GM12864 (cell line): ENCODE measurements at places on chromosomes 2 and 18.

DNA sequence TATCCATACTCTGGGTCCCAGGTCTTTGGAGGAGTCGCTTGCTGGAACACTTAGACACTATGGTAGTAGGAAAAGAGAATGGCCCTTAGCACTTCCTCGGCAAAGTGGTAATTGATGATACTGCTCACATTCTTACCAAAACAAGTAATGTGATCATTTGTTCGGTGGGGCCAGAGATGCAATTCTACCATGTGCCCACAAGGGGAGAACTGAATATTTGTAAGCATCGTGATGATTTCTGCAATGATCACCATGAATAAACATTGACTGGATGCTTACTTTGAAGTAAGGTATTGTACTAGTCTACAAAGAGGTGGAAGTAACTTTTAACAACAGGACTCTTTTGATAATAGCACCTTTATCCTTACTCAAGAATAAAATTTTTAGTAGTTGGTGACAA lies 109.7 kb downstream of the CD8B2 start:
- DNase-seq: no peak

DNA sequence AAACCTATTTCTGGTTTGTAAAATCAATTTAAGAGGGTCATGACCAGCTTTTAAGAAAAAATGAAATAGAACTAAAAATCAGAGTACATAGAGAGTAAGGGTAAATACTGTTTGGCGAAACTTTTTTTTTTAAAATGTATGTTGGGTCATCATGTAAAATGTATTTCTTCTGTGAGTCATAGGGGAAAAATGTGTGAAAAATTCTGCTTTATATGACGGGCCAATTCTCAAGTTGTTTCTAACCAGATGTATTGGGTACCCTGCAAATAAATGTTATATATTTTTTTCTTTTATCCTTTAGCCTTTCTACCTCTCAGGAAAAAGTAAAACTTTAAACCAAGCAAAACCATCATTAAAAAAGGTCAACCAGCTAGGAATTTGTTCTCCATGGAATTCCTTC lies 13.9 kb downstream of the AFTPH start:
- no peak for DNase-seq

DNA sequence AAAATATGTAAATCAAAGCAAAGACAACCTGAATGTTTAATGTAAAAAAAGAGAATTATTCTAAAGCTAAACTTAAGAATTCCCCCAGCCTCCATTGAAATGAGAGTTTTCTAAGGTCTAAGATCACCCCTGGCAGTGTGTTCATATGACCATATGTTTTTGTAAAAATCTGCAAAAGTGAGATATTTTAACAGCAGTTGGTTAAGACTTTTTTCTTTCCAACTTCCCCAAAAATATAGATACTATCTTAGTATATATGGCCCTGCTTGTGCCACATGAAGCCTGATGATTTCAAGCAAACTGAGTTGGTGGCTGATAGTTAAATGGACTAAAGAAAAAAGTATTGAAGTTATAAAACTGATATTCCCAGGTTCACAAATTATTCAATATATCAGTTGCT lies 35.4 kb downstream of the ZNF804A start:
- DNase-seq: no peak

DNA sequence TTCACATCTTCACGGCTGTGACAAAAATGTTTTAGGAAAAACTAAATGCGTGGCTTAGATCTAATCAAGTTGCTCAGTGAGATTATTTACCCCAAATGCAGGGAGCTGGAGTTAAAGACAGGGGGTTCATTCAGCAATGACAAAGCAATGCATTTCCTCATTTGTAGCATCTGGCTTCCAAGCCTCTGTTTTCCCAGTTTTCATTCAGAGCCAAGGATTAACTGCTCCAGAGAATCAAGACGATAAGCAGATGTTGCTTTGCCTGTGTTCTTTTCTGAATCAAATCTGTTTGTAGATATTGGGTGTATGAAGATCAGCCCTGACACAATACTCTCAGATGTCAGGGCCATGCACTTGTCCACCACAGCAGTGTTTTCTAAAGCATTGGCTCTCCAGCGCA lies 147.4 kb upstream of the SIX2 start:
- DNase-seq: no peak

GRCh38 chr2:6960659-6961058 lies 43.4 kb downstream of the RNF144A start:
- DNase-seq: no peak

- DNase-seq: no peak
Observed at GRCh38 chr2:177051278-177051677, 161.3 kb upstream of the HNRNPA3 start.

DNA sequence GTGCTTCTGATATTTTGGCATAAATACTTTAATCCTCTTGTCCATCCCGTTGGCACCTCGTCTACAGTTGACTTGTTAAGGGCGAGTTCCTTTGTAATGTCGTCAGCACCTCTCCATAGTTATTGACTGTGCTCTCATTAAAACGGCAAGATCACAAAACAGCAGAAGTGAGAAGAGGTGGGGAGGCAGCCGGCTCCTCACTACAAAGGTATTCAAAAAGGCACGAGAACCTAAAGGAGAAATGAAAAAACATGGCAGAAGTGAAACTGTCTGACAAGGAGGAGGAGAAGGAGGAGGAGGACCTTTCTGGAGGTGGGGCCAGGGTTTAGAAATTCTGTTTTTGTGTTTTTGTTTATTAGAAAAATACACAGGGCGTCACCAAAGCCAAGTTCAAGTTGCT lies 235.6 kb downstream of the BCL11A start:
- DNase-seq: peak; percentile 79

DNA sequence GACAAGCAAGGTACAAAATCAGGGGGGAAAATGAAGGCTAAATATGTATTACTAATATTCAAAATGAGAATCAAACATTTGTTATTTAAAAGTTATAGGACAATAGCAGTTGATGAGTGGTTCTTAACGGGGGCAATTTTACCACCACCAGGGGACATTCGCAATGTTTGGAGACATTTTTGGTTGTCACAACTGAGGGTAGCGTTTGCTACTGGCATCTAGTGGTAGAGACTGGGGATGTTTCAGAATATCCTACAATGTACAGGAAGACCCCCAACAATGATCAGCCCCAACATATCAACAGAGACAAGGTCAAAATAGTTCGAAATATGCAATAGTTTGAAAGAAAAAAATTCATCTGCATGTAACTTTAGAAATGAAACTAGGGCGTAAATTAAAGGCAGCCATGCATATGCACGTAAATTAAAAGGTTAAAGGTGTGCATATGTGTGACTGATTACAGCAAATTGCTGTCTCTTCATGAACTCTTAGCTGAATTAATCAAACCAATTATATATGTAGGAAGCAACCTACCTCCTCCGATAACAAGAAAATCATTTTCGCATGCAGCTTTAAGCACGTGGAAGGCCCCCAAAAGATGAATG lies 61.2 kb upstream of the CUL3 start:
- DNase-seq: no peak

DNA sequence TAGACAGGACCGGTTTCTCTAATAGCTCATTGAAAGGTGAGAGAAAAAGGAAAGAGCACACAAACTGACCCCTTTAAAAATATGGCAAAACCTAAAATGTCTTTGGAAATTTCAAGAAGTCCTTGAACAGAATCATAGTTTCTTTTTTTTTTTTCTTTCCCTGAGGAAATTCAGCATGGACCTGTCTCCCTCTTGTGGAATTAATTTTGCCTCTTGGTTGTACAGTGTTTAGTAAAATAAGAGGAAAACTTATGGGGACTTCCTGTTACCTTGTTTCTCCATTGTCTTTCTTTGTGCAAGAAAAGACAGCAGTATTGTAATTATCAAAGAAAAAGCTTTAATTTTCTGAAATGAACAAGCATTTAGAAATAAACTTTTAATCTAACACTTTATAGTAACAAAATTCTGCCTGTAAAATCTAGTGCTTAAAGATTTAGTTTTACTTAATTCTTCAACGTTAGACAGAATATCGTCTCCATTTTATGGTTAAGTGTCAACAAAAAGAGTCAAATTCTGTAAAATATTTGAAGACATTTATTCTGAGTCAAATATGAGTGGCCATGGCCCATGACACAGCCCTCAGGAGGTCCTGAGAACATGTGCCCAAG lies 176.3 kb upstream of the NABP1 start:
- no peak for DNase-seq

- DNase-seq: no peak
Observed at GRCh38 chr2:15661295-15661569, 69.6 kb downstream of the DDX1 start.

GRCh38 chr2:42086500-42086953 lies 38.7 kb downstream of the PKDCC start:
- DNase-seq: no peak

GRCh38 chr18:11975723-11976122 lies 5.6 kb upstream of the IMPA2 start:
- DNase-seq: no peak

- no peak for DNase-seq
Observed at GRCh38 chr2:134310107-134311079, 56.5 kb downstream of the MGAT5 start.

- no peak for DNase-seq
Observed at GRCh38 chr2:1744151-1744445, 217 bp downstream of the PXDN start.

- DNase-seq: no peak
Observed at GRCh38 chr2:234949762-234950434, 1.9 kb upstream of the SH3BP4 start.

DNA sequence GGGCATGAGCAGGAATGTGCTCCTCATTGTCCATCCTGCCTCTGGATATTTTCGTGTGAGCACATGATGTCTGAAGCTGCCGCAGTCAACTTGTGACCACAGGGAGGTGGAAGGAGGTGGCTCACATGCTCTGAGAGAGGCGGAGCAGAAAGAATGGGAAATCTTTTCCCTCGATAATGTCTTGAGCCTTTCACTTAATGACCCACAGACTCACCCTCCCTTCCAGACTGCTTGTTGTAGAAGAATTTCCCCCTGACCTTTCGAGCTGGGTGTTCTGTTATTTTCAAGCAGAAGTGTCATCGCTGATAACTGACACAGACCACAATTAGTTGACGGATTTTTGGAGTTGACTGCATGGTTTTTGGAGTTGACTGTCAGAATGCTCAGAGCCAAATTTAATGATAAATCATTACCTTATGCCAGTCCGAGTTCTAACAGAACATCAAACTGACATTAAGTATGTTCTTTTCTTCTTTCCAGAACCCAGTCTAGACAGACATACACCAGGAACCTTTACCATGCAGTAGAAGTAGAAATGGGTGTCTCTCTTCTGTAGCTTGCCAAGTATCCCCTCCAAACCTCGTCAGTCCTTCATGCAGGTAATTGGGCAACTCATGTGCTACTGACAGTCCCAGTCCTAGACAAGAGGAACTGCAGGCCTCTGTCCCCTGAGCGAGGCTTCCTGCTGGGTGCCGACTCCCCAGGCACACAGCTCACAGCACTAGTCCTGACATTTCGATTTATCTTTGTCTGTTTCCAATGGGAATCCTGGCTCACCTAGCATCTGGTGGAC lies 29.4 kb upstream of the RTTN start:
- no peak for DNase-seq

GRCh38 chr2:239462191-239462515 lies 61.3 kb upstream of the HDAC4 start:
- no peak for DNase-seq

GRCh38 chr2:143730155-143730952 lies 601.1 kb downstream of the ARHGAP15 start:
- DNase-seq: peak; percentile 27

DNA sequence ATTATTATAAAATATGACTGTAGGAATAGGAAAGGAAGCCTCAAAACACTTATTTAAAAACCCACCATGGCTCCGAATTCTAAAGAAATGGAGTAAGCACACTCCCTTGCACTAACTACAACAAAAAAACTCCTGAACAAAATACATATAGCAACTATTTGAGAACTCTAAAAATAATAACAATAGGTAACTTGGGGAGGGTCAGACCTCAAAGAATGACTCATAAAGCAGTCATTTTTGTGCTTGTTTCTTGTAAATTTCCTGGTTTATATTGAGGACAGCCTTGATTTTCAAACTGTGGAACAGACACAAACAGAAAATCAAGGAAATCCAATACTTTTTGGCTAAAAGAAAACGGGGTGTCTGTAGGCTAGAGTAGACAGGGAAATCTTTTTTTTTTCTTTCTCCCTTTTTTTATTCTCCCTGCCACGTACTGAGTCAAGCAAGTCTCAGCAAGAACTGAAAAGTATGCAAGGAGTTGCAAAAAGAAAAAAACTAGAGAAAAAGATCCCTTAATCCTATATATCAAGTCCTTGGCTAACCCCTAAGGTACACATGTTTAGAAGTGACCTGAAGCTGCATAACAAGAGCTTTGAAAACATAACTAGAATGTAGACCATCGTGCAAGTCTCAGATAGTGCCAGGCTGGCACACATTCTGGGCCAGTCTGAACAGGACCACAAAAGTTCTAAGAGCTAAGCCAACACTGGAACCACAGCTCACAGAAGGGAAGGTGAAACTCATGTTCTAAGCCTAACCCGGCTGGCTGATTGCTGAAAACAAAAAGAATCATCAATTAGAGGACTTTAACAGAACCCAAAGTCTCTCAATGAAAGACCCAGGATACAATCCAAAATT lies 403.1 kb upstream of the LYPD1 start:
- DNase-seq: no peak

DNA sequence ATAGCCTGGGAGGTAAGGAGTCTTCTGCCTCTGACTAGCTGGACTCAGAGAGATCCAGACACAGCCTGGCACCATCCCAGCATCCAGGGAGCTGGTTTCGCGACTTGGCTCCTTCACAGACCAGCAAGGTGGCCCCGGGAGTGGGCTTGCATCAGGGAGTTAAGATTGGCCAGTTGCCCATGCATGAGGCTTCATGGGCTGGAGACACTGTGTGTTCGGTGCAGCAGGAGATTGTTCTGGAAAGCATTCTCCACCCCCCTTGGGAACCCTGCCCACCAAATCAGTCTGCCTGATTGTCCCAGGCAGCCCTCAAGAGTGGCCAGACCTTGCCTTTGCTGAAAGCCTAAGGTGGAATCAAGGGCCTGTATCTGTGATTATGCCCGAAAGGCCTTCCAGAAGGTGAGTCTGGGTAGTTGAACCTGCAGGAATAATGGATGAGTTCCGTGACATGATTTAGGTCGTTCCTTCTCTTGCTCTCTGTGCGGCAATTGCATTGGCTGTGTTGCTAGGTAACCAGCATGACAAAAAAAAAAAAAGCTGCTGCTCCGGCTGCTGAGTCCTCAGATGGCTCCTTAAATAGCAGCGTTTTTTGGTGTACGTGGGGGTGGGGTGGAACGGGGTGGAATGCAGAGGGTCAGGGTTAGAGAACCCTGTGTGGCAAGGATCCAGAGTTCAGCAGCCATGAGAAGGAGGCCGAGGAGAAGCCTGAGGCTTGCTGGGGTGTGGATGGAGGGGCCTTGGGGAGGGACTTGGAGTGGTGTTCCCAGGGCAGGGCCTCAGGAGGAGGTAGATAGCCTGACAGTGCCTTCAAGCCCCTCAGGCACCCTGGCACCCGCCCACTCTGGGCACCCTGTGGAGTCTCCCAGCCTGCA lies 93.0 kb upstream of the MCFD2 start:
- DNase-seq: no peak
